ENCODE measurements at places on chromosomes 2 and 18. TPM values are rescaled to one million over a fixed set of nuclear protein-coding genes. Genes with fewer than 3 reads are reported as not detected.

DNA sequence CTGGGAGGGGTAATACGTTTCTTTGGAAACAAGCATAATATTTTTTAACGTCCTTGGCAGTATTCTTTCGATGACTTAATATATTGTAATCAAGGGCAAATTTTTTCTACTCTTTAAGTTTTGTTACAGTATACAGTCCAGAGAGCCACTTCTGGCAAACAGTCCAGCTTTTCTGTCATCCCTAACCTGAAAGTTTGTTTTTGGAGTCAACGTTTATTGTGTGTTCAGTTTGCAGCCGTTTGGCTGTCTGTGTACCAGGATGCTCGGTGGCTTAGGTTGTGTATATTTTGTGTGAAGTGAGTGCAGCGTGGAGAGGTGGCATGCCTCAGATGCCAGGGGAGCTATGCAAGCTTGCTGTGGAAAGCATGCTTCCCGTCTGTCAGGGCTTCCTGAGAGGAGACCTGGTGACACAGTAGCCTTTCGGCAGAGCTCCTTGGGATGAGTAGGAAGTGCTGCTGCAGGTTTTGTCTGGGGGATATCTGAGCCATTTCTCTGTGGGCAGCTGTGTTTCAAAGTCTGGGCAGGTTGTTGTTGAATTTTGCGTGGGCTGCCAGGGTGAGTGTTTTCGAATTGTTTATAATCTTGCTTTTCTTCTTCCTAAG, 14.7 kb downstream of the MAP3K20 start:
- DNase-seq, result peak; percentile 77

GRCh38 chr2:42456126-42456839, 37.5 kb downstream of the KCNG3 start:
- no peak for DNase-seq

DNA sequence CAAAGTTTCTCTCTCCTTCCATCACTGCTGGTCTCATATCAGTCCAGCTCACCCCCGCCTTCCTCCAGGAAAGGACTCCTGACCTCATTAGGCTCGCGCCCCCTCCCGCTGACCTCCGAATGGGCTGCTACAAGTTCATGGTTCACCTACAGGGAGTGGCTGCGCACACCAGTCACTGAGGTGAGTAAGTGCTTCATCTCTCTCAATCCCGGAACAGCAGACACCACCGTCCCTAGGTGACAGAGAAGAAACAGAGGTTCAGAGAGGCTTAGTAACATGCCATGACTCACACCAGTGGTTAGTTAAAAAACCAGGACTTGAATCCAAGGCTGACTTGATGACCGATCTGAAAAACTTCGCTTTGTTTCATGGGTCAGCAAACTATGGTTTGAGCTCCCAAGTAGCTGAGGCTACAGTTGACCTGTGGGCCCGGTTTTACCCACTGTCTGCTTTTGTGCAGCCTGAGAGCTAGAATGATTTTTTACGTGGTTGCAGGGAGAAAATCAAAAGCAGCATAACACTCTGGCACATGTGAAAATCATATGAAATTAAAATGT, 42.0 kb downstream of the ZFP36L2 start:
- no peak for DNase-seq

GRCh38 chr2:22499082-22499839, 885.7 kb upstream of the KLHL29 start:
- DNase-seq, result no peak

- DNase-seq, result peak; percentile 35
Measured at GRCh38 chr2:128797937-128798336, 479.3 kb upstream of the HS6ST1 start.

DNA sequence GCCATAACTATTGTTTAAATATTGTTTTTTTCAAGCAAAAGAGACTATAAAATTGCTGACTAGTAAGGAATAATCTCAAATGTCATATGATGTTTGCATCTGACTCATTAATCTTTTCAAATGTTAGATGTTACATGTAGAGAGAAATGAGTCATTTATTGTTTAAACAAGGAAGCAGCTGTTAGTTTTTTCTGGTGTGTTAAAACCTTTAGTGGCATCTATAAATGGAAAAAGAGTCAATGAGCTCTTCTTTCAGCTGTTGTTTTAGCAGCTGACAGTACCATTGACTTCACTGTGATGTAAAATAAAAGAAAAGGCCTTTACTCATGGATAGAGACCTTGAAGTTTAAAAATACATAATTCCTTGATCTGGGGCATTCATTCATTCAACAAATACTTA, 1.8 kb upstream of the KLHL41 start:
- DNase-seq, result no peak

- no peak for DNase-seq
Measured at GRCh38 chr2:199756743-199757142, 94.2 kb downstream of the FTCDNL1 start.

- DNase-seq, result no peak
Measured at GRCh38 chr2:50707196-50707595, 324.7 kb downstream of the NRXN1 start.

The UGGT1 gene
- total RNA-seq, result 28.0 TPM

The TRIB2 gene
- 49.9 TPM for total RNA-seq

The TMEM178A gene
- total RNA-seq, result 2.6 TPM

The DYNAP gene
- not detected for total RNA-seq

Data from cardiac septum (tissue), 1 donor.